Activated naive CD8-positive, alpha-beta T cell treated with anti-CD3 and anti-CD28 coated beads for 36 hours (primary cell): ENCODE measurements at places on chromosomes 3 and 15. TPM values are rescaled to one million over a fixed set of nuclear protein-coding genes. Genes with fewer than 3 reads are reported as not detected.

DNA sequence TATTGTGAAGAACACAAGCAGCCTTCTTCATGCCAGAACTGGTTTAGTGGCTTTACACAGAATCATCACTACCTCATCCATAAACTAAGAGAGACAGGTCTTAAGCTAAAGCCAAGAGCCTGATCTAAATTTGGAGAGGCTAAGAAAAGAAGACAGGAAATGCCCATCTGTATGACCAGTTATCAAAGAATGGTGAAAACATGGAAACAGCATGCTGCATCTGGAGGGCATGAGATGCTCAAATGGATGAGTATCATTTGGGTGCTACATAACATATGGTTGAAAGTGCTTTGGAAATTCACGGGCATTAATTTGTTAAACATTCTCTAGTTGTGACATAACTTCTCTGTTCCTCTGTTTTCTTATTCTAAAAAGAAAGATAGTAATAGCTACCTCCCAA is 112.5 kb downstream of the CPNE4 start:
- no peak for DNase-seq

Gene CCR8
- not detected for total RNA-seq

- DNase-seq = no peak
Measured at GRCh38 chr3:171548917-171549316, 88.7 kb upstream of the TNIK start.

Gene GPR87
- not detected for total RNA-seq

DNA sequence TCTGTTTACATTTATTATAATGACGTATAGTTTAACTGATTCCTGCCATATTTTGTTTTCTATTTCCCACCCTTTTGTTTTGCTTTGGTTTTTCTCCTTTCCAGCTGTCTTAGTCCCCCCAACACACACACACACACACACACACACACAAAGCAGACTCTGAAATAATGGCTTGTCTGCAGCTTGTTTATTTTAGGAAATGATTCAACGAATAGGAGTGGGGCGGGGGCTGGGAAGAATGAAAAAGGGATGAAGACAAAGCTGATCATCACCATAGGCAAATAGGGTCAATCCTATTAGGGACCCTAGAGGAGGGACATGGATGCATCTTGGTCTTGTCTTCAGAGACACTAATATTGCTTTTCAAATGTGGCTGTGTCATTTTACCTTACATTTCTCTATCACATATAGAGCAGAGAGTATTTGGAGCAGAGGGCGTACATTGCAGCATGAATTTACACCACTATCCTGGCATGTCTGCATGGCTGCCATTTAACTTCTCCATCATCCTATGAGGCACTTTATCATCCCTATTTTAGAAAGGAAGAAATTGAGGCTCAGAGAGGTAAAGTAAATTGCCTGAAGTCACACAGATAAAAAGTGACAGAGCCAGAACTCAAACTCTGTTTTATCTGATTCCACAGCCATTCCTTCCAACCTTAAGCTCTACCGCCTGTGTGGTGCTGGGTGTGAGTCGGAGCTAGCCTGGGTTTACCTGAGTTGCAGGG is 147.2 kb upstream of the TPM1 start:
- DNase-seq = no peak

Gene MUSTN1
- 1.0 TPM for total RNA-seq

GRCh38 chr3:9213019-9213634 is 36.3 kb downstream of the SRGAP3 start:
- DNase-seq = no peak

DNA sequence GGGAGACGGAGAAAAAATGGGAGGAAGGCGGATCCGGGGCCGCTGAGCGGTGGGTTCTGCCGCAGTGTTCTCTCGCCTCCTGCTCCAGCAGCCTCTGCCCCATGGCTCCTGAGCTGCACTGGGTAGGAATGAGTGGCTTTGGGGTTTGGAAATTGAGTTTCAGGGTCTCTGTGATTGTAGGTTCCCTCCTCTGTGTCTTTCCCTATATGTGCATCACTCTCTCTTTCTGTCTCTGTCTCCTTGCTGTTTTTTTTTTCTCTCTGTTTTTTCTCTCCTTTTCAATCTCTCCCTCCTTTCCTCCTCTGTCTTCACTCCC is 1.9 kb downstream of the GRM7 start:
- no peak for DNase-seq

GRCh38 chr3:179309225-179310078 is 13.4 kb upstream of the ZNF639 start:
- no peak for DNase-seq
